ENCODE measurements at places on chromosomes 7 and 10.
A peak's percentile ranks its signal among the peaks of the same experiment; 100 is the strongest.

DNA sequence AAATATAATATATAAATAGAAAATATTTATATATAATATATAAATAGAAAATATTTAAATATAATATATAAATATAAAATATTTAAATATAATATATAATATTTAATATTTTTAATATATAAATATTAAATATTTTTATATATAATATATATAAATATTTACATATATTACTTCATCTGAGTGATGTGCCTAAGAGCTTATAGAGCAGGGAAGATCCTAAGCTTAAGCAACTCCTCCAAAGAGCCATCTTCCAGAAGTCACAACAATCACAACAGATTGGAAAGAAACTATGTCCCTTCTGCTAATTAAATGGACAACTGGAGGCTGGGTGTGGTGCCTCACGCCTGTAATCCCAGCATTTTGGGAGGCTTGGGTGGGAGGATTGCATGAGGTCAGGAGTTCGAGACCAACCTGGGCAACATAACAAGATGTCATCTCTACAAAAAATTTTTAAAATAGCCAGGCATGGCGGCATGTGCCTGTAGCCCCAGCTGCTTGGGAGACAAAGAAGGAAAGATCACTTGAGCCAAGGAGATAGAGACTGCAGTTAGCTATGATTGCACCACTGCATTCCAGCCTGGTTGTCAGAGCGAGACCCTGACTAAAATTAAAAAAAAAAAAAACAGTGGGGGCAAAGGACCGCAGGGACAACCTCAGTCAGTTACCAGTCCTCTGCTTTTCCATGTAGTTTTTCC is 198.7 kb downstream of the SKIDA1 start:
- DNase-seq, result no peak

DNA sequence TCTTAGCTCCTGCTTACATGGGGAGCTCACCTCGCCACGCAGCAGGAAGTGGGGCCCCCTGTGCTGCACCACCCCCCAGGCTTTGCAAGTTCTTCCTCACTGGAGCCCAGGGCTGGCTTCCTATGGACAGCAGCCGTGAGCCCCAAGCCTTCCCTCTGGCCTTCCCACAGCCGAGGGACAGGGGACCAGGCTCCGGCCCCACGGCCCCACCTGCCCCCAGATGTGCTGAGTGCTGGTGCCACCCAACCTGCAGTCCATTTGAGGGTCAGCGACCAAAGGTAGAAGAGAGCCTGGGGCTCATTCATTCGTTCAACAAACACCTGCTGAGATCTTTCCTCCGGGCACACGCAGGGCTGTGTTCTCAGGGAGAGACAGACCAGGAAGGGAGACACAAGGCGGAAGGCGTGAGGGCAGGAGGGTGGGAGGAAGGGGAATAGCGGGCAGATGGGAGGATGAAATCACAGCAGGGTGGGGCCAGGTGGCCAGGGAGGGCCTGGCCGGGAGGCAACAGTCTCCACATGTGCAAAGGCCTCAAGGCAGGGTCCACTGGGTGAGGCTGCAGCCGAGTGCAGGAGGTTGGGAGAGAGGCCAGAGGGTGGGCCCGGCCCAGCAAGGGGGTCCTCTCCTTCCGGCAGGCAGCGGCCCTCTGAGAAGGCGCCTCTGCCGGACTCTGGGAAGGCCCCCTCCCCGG is 100.1 kb downstream of the FOXL3 start:
- no peak for DNase-seq

DNA sequence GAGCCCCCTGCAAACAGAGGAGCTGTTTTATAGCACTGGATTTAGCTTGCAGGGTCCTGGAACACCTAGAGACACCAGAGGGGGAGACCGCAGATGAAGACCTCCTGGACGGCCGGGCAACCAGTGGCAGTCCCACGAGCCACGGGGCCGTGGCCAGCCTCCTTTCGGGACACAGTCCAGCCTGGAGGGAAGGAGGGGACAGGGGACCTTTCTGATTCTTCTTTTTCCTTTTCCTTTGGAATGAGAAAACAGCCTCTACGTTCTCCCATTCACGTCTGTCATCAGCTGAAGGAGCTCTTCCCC is 35.4 kb upstream of the FAM20C start:
- no peak for DNase-seq

DNA sequence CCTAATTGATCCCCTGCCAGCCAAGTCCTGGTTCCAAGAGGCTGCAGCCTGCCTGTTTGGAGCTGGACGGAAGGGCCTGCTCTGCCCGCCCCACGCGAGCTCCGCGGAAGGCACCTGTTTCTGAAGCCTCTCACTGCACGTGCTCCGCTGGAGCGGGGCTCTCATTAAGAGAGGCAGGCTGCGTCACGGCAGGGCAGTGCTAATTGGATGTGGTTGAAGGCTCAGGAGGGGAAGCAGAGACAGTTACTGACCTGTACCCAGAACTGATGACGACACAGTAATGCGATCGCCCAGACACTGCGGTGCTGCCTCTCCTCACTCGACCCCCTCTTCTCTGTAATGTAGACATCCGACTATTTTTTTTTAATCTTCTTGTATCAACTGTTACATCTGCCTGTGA is 411.1 kb upstream of the MGMT start:
- no peak for DNase-seq

- no peak for DNase-seq
Observed at GRCh38 chr10:90919683-90920574, 958 bp downstream of the ANKRD1 start.

DNA sequence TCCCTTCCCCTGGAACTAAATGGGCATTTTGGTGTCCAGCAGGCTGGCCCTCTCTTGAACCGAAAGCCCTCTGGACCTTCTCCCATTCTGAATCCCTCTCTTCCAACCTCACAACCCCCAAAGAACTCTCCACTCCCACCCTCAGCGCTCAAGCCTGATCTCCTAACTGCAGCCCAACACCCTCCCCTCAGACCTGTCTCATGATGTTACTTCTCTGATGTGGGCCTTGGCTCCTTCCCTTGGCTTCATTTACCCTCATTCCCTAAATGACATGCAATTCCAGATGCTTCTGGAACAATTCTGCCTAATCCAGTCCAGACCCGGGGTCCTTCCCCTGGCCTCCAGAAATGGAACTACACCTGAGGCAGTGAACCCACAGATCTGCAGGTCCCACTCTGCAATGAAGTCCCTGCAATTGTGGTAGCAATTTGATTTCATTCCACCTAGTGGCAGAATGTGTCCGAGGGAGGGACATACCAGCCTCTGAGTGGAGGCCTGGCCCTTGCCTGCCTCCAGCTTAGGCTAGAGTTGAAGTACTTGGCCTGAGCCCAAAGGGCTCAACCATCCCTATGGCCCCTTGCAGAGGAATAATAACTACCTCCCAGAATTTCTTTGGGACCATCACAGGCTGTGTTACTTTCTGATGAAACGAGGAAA is 4.1 kb upstream of the CEP41 start:
- peak; percentile 13 for DNase-seq

- DNase-seq, result no peak
Observed at GRCh38 chr10:16626697-16627096, 105.0 kb upstream of the C1QL3 start.

DNA sequence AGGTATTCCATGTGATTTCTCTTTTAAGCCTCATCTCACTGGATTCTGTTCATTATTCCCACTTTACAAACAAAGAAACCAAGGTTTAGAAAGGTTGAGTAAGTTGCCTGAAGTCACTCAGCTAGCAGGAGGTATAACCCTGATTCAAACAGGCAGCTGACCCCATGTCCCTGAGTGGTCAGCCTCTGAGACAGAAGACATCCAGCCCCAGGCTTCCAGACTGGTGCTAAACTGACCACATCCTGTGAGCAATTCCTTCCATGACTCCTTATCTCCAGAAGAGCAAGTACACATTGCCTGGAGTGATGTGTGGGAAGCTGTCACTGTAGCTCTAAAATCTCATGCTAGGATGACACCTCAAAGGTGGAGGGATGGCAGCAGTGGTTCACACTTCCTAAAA is 3.7 kb downstream of the PLPP4 start:
- DNase-seq, result no peak

GRCh38 chr7:22858640-22859561 is 36.3 kb upstream of the TOMM7 start:
- no peak for DNase-seq

- DNase-seq, result no peak
Observed at GRCh38 chr7:11469028-11469745, 362.8 kb downstream of the THSD7A start.

DNA sequence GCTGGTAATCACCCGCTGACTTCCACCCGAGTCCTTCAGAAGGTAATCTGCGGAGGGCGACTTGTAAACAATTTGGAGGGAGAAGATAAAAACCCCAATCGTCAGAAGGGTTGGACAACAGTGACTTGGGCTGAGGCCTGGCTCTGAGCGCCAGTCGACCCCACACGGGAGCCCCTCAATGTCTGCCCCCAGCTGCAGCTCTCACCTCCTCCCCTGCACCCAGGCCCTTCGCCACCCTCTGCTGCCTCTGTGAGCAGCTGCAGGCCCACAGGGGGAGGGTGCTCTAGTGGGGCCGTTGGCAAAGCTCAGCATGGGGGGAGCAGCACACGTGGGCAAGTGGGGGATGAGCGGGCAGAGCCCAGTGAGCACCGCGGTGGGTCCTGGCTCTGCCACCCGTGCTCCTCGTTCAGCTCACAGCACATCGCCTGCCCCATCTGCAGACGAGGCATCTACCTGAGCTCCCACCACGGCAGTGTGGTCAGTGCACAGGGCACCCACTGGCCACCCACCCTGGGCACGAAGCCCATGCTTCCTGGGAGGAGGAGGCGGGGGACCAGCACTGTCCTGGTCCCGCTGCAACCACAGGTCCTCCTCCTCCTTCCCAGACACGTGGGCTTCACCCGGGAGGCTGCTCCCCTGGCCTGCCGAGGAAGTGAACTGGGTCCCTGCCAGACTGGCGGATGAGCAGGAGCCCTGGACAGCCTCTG is 280.5 kb downstream of the ELFN1 start:
- no peak for DNase-seq

DNA sequence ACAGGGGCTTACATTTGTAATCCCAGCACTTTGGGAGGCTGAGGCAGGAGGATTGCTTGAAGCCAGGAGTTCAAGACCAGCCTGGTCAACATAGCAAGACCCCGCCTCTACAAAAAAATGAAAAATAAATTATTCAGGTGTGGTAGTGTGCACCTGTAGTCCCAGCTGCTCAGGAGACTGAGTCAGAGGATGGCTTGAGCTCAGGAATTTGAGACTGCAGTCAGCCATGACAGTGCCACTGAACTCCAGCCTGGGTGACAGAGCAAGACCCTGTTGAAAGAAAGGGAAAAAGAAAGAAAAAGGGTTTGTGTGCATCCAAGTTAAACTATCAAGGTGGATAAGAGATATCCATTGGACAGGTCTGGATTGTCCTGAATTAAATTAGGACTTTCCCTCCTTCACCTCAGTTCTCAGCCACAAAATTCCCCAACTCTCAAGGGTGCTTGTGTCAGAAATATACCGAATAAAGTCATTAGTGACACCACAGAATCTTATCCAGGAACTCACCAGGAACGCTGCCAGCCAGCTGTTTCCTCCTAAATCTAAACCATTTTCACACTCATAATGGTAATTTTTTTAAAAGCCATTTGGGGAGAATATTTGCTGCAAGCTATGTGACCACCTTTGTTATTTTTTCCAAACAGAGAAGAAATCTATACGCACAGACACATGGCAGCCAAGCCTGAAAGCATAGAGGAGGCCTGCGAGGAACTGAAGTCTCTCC is 12.0 kb downstream of the AFAP1L2 start:
- DNase-seq, result no peak

DNA sequence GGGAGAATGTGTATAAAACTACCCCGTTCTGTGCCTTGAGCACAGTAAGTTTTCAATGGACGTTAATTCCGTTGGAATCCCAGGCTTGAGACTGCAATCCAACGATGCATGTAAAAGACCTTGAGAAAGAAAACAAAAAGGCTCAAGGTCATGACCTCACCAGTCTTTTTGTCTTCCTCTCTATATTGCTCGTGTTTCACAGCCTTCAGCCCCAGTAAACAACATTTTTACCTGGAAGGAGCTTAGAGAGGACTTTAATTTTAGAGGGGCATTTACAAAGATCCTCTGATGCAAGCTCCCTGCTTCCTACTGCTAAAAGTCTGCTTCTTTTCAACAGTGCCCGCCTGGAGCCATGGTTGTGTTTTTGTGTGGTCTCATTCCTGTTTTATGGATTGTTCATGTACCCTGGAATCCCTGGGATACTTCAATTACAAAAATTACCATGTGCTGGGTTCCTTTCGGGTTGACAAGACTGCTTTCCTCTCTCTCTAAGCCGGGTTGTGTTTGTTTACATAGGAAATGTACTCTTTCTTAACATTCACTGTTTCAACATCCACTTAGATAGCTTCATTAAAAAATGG is 320.1 kb upstream of the NFE2L3 start:
- DNase-seq, result no peak

DNA sequence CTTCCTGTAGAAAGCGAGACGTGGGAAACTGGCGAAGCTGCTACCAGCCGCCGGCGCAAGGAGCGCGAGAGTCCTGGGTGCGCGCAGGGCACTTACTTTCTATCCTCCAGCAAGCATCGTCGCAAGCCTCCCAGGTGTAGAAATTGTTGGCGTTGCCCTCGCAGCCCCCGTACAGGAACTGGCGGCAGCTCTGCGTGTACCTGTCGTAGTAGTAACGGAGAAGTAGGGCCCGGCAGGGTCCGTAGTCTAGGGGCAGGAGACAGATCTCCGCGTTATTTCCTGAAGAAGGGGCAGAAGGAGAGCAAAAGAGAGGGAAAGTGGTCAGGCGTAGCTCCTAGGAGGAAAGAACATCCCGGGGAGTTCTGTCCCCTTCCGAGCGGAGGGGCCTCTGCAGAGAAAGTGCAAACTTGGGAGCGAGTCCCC is 501 bp downstream of the TFPI2 start:
- DNase-seq, result no peak

DNA sequence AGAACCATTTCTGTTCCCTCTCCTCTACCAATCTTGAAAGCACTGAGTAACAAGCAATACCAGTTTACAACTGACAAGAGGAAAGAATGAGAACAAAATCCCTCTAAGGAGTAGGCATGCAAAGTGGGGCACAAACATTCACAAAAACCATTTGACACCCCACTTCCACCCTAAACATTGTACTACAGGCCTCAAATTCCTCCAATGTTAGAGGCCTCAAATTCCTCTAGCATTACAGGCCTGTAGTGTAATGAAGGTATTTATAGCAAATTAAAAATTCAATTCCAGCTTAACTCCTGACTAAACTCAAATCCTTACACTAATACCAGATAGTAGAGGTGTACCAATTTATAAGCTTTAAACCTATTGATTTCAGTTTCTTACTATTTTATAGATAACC is 85.4 kb downstream of the SIRT1 start:
- DNase-seq, result no peak

- no peak for DNase-seq
Observed at GRCh38 chr10:75736151-75736640, 304.8 kb downstream of the LRMDA start.

DNA sequence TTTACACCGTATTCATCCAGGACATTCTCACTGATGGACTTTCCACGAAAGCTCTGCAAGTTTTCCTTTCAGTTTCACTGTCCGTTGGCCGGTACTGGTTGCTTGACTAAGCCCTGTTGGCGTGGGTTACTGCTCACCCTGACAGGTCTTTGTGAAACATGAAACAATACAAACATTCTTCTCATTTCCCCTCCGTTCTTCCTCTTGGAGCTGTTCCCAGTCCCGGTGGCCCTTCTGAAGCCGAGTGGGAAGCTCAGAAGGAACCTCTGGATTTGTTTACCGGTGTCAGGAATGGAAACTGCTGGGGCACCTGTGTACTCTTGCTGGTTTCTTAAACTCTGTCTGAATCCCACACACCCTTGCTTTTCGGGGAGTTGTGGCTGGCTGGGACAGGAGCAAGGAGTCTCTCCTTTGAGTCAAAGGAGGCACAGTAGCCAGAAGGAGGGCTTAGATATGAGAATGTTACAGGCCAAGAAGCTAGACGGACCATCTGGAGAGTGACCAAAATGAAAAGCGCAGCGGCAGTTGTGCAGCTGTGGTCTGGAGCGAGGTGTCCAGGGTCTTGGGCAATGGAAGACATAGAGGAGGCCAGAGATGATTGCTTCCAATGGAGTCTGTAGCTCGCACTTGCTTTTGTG is 45.7 kb downstream of the LYZL2 start:
- peak; percentile 39 for DNase-seq

Data from OCI-LY7 (cell line).